ENCODE measurements at places on chromosomes 12 and 14.
A peak's percentile ranks its signal among the peaks of the same experiment; 100 is the strongest.

- peak; percentile 28 for DNase-seq
Observed at GRCh38 chr14:99946652-99947489, 118.4 kb upstream of the EVL start.

DNA sequence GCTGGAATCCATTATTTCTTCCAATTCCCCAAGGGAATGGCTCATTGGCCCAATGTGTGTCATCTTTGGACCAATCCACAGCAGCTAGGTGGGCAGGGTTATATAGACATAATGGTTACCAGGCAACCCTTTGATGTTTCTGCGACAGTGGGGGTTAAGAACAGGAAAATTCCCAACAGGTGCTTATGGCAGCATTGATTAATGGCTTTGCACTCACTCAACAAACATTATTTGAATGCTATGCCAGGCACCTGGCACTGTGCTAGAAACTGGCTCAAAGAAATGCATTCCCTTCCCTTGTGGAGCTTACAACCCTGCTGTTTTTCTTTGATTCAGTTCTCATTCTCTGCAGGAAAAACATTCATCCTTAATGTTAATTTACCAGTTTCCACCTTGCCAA, 1221.0 kb downstream of the AACS start:
- DNase-seq, result no peak

- no peak for DNase-seq
Observed at GRCh38 chr14:100067481-100067880, 2.3 kb downstream of the EVL start.

GRCh38 chr12:30965613-30965985, 39.1 kb downstream of the TSPAN11 start:
- no peak for DNase-seq

- DNase-seq, result peak; percentile 23
Observed at GRCh38 chr12:93571925-93572711, at the start of gene SOCS2. Gene SOCS2 (plus strand): TSS chr12:93572675. CDS start chr12:93572898, 223 bp downstream.

- no peak for DNase-seq
Observed at GRCh38 chr12:122942637-122943036, 23.6 kb downstream of the ABCB9 start.

- no peak for DNase-seq
Observed at GRCh38 chr12:52582486-52582885, 8.8 kb upstream of the KRT74 start.

GRCh38 chr14:101009531-101009930, 106.0 kb upstream of the RTL1 start:
- no peak for DNase-seq

- DNase-seq, result no peak
Observed at GRCh38 chr12:125072496-125072895, 7.3 kb downstream of the AACS start.

GRCh38 chr14:100054316-100055075, 10.7 kb upstream of the EVL start:
- no peak for DNase-seq

GRCh38 chr12:80272387-80272915, 171.6 kb upstream of the PTPRQ start:
- no peak for DNase-seq

DNA sequence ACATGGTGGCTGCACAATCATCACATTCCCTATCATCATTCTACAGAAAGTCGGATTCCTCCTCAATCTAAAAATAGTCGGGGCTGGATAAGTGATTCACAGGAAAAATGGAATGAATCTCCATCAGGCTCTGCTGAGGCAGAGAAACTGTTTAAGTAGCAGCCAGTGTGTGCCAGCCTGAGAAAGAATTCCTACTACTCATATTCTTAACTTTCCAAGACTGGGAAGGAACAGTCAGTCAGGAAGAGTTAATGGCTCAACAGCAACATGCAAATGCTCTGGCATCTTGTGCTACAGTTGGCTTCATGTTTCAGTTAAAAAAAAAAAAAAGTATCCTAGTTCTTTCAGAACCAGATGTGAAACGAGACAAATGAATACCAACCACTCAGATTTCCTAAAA, 187.0 kb downstream of the GRIP1 start:
- no peak for DNase-seq

DNA sequence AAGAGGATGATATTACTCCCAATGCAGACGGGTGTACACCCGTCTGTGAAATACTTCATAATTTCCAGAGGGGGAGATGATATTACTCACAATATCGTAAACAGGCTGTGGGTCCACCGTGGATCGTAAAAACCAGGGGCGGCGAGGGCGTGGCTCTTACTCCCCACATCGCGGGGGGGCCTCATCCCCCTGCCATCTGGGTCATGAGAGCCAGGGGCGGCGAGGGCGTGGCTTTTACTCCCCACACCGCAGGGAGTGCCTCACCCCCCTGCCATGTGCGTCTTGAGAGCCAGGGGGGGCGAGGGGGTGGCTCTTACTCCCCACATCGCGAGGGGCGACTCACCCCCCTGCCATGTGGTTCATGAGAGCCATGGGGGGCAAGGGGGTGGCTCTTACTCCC, 86.2 kb upstream of the GNG2 start:
- no peak for DNase-seq

- DNase-seq, result no peak
Observed at GRCh38 chr12:106214571-106214970, 33.2 kb downstream of the CKAP4 start.

Data from stimulated activated CD4-positive, alpha-beta T cell treated with anti-CD3 and anti-CD28 coated beads, Interleukin-1b, Interleukin-23, amount 100 ng/mL, for 4 hours (primary cell).